ENCODE measurements at places on chromosomes 2 and 18.

- DNase-seq = no peak
Observed at GRCh38 chr2:49553658-49554057, 399.3 kb upstream of the FSHR start.

DNA sequence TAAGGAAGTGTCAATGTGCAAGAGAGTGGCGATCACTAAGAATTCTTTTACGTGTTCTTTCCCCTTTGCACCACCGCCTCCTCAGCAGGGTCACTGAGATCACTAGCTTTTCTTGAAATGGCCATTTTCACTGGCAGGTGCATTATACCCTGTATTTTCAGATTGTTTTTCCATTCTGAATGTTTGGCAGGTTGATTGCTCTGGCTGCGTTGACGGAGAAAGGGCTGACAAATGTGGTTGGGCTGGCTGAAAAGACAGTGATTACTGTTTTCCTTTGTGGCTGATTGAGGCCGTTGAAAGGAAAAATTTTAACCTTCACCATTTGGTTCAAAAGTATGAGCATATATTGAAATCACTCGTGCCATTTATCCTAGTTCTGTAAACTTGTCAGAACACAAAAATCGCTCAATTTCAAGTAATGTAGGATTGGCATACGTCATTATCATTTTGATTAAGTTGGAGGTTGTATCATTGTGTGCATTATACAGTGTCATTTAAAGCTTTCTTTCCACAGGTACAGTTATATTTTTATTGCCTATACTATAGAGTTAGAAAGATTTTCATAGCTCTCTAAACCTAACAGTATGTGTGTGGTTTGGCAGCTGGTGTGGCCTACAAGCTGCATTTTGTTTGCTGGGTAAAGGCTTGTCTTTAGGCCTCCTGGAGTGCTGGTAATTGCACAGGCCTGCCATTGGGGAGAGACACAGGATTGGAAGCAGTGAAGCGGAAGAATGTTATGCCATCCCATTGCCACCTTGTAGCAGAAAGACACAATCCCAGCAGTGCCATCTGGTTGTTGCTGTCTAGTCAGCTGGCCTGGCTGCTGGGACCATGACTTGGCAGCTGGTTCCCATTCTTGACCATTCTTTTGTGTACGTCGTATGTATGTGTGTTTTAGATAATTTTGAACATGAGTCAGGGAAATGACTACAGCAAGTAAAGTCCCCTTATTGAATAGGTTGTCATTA lies 36.7 kb downstream of the DYNC1I2 start:
- no peak for DNase-seq

GRCh38 chr2:88959480-88960204 lies 268.2 kb downstream of the RPIA start:
- no peak for DNase-seq

DNA sequence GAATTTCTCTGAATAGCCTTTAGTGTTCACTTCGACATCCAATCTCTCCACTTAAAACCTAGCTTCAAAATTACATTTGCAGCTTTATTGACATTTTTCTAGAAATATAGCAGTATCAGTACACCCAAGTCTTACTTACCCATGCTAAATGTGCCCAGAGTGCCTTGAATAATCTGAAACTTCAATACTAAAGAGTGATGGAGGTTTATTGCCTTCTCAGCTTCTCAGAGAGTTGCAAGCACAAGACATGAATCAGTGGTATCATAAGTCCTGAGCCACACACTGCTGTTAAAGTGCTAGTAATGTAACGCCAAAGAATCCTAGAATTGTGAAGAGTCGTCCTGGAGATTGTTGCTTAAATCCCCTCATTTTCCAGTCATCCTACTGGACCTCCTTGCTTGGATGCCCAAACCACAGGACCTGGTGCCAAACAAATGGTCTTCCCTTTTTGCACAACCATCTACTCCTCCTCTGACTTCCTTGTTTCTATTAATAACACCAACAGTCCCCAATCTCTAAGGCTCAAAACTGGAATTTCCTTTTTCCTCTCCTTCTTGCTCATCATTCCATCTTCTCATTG lies 83.2 kb upstream of the SPATS2L start:
- no peak for DNase-seq

GRCh38 chr18:34801774-34802173 lies 91.7 kb downstream of the DTNA start:
- DNase-seq = no peak

- DNase-seq = no peak
Observed at GRCh38 chr18:62017618-62018017, 124.8 kb upstream of the RNF152 start.

All from stimulated activated CD8-positive, alpha-beta memory T cell treated with anti-CD3 and anti-CD28 coated beads, Interleukin-15, amount 100 ng/mL, for 1 hour (primary cell).